ENCODE measurements at places on chromosomes 12 and 14.

GRCh38 chr12:129312048-129312447, 458.8 kb downstream of the GLT1D1 start:
- DNase-seq, result no peak

DNA sequence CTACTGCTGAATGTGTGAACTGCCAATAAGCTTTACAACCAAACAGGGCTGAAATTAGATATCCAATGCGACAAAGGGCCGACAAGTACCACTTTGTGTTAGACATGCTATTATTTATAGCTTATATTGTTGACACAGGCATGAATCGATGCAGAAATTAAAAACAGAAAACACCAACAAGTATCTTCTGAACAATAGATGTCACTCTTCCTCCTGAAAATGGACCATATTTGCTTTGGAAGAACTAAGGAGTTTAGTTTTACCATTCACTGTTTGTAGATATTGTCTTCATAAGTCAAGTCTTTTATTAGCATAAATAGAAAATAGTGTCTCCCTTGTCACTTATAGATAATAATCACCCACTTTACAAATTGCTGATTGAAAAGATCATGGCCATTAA, 86.5 kb downstream of the LRIG3 start:
- DNase-seq, result no peak

GRCh38 chr12:95286713-95287112, 69.1 kb downstream of the VEZT start:
- DNase-seq, result no peak

DNA sequence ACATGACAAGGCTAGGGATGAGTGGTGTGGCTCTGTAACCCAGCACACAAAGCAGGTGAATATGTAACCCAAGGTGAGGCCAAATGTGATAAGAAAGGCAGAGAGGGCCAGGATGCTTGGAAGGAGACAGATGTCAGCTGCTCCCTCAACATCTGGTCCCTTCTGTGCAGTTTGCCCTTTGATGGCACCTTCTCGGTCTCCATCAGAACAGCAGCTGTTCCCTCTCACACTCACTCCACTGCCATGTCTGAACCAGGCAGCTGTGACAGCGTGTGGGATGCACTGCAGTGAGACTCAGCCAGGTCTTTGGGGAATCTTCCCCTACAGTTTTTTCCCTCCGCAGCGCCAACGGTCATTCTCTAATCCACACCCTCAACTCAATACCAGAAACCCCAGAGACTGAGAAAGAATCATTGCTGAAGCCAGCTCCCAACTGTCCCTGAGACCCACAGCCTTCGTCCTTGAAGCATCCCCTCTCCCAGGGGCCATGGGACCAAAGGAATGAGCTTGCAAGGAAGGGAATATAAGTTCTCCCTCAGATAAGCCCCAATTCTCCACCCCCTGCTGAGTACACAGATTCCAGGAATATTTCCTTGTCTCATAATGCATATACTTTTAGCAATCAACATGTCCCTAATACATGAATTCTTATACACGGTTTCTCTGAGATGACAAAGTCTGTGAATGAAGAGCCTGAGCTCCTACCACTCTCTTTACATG, 230.0 kb downstream of the GLT1D1 start:
- no peak for DNase-seq

- DNase-seq, result no peak
Observed at GRCh38 chr12:30200864-30201263, 417.1 kb upstream of the TMTC1 start.

- no peak for DNase-seq
Observed at GRCh38 chr14:100730581-100730980, 3.9 kb downstream of the DLK1 start.

GRCh38 chr12:67966560-67966959, 22.7 kb upstream of the IFNG-AS1 start:
- no peak for DNase-seq

DNA sequence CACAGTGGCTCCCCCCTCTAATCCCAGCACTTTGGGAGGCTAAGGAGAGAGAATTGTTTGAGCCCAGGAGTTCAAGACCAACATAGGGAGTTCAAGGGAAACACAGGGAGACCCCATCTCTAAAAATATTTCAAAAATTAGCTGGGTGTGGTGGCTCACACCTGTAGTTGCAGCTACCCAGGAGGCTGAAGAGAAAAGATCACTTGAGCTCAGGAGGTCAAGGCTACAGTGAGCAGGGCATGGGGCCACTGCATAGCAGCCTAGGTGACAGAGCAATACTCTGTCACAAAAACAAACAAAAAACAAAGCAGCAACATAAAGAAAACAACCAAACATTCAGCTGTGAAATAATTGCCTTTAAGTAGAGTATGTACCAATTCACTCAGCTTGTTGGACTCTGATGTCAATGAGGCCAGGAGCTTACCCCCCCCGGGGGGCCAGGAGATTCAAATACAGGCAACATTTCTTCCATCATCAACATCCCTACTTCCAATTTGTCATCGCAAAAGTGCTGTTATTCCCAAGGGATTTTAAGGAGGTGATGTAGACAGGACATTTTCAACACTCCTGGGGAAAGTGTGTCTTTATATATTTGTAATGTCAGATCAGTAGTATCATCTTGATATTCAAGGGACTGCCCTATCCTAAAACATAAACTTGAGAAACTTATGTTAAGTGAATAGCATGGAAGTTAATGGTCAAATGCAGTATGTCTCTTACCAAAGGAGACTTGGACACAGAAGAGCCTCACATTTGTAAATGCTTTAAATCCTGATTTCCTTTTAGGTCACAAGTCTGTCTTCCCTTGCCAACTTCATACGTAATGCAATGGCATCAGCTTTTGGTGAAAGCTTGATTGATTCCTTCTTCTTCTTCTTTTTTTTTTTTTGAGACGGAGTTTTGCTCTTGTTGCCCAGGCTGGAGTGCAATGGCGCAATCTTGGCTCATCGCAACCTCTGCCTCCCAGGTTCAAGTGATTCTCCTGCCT, 40.6 kb upstream of the AEBP2 start:
- no peak for DNase-seq

All from activated T-helper 1 cell treated with anti-CD3 and anti-CD28 coated beads, Interleukin-2, amount 50 U/mL, for 16 hours (primary cell).